ENCODE measurements at places on chromosomes 13 and 19.

DNA sequence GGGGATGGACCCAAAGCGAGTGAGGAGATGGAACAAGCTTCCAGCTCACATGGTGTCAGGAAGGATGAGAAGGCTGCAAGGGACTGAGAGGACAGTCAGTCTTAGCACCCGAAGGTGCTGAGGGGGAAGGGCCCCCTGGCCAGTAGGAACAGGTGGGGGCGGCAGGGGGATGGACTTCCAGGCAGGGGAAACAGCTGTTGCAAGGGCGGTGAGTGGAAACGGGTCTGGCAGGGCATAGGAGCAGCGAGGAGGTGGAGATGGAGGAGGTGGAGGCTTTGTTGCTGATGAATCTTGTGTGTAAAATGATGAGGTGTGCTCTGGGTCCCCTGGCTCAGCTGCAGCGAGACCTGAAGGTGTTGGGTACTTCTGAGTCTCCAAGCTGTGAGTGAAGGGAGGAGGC, 1.2 kb downstream of the MAP1S start:
- no peak for DNase-seq

- DNase-seq, result no peak
These were observed 13.9 kb downstream of the TFDP1 start for GRCh38 chr13:113598481-113598880.

DNA sequence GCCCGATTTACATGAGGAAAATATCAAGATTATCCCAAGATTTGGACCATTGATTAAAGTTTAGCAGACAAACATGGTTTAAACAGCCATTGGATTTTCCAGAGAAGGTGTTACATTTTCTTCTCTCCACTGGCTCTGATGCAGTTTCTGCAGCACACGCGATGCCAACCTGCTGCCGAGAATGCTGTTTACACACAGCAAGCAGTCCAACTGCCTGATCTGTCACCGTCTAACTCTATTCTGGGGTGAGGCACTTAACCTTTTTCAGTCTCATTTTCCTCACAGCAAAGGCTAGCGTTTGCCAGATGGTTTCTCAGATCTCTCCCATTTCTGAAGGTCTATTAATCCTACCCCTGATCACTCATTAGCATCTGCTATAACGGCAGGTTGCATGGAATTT, 763.5 kb upstream of the GPC6 start:
- no peak for DNase-seq

DNA sequence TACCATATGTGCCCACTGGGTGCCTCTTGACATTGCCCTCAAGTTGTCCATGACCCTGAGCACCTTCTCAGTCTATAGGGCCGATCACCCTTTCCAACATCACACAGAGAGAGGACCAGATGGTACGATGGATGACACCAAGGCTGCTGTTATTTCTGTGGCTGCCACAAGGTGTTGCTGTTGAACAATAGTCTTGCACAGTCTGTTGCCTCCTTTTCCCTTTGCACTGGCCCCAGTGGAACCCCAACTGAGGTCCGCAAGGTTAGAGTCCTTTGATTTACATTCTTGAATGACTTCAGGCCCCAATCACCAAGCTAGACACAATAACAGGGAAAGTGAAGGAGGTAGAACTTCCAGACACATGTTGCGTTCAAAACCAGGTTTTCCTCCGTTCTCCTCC, 52.0 kb downstream of the TINCR start:
- no peak for DNase-seq

DNA sequence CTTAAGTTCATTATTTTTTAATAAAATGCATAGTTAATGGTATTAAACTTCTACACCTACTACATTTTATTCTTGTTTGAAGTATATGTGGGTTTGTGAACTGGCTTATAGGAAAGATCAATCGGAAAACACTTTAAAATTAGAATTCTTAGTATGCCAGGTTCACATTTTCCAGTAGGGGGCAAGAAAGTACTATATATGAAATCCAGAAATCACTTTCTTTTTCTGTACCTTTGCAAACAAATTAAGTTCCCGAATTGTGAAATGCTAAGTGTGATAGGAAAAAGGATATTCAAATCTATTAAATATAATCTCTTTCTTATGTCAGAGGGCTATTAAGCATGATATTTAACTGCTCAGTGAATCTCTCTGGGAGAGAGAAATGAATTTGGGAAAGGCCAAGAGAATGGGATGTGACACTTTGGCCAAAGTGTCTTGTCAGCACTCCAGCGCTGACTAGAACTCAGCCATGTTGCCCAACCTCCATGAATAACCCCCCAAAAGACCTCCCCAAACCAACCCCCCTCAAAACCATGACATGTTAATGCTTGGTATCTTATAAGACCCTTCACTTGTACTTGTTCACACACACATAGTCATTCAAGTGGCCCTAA, 122.6 kb upstream of the SLC10A2 start:
- no peak for DNase-seq

DNA sequence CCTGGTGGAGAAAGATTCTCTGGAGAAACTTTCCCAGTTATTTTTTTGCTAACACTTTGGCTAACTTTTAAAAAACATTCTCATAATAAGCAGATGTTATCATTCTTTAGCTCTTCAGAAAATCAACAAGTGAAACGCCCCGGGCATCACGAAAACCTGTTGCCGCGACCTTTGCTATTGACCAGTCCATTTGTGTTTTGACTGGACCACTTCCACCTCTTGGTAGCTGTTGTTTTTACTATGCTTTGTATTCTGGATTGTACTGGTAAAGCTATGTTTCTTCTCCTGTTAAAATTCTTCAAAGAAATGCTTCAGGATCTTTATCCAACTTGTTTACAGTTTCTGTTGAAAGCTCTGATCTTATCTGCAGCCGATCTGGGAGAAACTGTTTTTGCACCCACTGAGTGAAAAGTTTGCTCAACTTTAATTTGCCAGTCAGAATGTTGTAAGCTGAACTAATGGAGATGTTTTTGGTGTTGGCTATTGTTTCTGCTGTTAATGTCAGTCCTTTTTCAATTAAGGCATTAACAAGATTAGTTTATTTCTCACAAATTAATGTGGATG, 23.3 kb downstream of the UFM1 start:
- no peak for DNase-seq

DNA sequence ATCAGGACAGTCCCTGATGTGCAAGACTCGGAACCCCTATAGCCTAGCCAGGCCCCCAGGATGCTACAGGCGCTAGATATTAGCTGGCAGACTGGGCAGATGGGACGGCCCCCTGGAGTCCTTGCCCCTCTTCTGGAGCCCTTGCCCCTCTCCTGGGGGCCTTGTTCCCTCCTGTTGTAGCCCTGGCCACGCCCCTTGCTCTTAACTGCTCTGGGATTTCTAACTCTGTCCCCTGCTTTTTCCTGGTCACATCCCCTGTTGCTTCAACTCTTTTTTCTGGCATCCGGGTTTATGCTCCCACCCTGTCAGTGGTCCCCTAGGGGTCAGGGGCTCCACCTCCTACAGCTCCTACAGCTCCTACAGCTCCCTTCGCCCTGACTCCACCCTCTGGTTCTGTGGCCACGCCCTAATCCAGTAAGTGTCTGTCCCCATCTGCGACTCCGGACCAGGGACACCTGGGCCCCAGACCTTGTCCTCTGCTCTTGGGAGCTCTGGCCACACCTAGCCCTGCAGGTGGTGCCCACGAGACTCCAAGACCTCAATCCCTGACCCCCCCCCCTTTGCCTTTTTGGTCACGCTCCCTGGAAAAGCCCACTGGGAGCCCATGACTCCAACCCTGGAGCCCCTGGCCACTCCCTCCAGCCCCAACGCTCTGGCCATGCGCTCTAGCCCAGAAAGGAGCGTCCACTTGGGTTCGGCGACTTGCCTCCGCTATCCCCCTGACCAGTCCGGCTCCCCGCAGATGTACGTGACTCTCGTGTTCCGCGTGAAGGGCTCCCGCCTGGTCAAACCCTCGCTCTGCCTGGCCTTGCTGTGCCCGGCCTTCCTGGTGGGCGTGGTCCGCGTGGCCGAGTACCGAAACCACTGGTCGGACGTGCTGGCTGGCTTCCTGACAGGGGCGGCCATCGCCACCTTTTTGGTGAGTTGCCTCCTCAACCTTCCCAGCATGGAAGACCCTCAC, 6.8 kb downstream of the PLPPR2 start:
- DNase-seq, result no peak

All from thoracic aorta (tissue), 2 donors.